ENCODE measurements at places on chromosomes 7 and 10.

GRCh38 chr10:84551437-84552120 lies 223.2 kb downstream of the CCSER2 start:
- DNase-seq = no peak

DNA sequence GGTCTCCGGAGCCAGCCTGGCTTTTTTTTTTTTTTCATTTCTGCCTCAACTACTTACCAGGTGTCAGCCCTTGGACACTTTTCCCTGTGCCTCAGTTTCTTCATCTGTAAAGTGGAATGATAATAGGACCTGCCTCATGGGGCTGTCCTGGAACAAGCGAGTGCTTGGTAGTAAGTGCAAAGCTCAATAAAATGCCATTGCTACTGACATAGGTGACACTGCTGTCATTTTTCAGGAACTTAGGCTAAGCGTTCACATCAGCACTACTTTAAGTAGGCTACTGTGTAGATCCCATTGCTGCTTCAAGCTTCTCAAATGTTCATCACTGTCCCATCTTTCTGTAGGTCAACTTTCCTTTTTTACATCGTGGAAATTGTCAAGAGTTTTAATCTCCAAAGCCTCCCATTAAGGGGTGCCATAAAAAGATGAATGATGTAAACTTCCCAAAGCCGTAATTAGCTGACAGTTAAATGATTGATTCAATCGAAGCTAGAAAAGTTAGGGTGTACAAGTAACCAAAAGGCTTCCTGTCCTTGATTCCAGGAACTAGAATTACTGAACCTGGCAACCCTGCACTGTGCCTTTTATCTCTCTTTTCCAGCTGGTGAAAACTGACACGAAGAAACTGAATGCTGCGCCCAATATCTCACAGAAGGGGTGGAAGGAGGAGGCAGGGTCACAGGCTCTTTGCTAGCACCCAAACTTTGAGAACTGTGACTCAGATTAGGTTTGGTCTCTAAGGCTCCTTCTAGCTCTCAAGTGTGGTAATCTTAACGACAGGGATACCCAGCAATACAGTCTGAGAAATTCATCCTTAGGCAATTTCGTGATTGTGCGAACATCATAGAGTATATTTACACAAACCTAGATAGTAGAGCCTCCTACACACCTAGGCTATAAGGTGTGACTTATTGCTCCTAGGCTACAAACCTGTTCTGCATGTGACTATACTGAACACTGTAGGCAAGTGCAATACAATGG lies 861 bp upstream of the USP6NL start:
- peak; percentile 87 for DNase-seq

DNA sequence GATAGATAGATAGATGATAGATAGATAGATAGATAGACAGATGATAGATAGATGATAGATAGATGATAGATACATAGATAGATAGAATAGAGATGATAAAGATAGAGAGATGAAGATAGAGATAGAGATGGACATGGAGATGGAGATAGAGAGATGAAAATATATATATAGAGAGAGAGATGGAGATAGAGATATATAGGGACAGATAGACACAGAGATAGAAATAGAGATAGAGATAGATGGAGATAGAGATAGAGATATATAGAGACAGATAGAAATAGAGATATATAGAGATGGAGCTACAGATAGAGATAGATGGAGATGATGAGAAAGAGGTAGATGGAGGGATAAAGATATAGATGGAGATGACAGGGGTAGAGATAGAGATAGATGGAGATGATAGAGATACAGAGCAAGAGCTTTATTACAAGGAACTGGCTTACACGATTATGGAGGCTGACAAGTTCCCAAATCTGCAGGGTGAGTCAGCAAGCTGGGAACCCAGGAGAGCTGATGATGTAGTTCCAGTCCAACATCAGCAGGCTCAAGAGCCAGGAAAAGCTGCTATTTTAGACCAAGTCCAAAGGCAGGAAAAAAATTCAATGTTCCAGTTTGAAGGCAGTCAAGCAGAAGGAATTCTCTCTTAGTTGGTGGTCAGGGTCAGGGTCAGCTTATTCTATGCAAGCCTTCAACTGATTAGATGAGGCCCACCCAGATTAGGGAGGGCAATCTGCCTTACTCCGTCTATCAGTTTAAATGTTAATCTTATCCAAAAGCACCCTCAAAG lies 37.1 kb downstream of the CAV1 start:
- no peak for DNase-seq

DNA sequence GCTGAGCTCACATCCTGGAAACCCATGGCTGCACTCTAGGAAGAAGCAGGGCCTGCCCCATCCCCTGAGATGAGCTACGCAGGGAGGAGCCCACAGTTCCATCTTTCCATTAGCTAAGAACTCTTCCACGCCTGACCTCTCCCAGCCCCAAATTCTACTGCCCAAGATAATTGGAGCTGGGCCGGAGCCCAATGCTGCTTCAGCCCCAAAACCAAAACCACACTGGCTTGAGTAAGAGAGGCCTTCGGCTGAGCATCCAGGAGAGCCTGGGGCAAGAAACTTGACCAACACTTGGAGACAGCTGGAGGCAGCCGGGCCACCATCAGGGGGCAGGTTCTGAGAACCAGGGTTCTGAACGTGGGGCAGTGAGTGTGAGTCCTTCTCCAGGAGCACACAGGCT lies 116.1 kb upstream of the ZMIZ1 start:
- no peak for DNase-seq

DNA sequence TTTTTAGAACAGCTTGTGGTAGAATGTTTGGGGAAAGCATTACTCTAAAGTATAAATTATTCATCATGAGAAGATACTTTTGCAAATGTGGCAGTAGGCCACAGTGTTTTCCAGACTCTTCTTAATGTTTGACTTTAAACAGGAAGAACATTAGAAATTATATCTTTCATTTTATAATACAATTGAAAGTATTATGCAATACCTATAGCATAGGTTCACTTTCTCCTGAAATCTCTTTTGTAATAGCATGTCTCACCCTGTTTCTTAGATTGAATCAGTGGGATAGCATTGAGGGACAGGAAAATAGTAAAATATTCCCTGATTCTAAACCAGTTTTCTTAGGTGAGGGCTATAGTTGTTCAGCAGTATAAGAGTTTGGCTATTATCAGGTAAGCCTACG lies 23.1 kb downstream of the ANKIB1 start:
- DNase-seq = no peak

DNA sequence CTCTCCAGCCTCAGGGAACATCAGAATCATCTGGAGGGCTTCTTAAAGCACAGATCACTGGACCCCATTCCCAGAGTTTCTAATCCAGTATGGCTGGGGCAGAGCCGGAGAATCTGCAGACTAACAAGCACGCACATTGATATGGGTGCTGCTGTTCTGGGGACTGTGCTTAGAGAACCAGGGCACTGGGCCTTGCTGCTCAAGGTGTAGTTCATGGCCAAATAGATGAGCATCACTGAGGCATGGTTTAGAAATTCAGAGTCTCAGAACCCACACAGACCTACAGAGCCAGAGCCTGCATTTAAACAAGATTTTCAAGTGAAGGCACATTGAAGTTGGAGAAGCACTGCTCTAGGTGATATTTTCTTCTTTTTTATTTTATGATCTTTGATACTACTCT lies 376.8 kb upstream of the PHF14 start:
- DNase-seq = no peak

GRCh38 chr10:627032-627992 lies 62.2 kb downstream of the DIP2C start:
- no peak for DNase-seq

GRCh38 chr7:131836733-131837132 lies 280.3 kb upstream of the PODXL start:
- no peak for DNase-seq

DNA sequence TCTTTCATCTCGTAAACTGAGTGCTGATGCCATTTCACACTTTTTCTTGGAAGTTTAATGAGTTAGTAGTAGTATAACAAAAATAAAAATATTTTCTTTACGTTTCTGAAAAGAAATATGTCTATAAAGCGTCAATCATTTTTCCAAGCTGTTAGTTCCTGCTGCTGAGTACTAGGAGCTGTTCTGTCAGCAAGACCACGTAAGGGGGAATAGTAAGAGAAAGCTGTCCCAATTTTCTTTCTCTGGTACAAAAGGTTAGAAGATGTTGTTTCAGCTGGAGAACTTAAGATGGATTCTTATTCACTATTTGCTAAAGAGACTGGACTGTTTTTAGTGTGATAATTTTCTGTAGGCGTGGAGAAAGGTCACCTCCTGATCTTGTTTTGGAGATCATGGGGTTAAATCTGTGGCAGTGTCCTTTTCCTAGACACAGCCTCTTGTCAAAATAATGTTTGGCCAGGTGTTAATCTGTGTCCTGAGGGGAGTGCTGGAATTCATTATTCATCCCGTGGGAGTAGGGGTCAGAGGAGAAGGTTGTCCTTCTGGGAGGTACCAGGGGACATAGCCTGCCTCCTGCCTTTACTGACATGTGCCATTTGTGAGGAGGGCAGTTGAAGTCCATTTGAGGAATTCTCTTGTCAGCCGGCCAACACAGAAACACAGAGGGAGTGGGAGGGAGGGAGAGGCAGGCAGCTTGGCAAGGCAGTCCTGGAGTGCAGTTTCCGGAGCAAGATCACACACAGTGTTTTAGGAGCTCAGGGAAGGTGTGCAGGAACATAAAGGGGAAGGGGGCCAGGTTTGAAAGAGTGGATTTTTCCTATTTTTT lies 368.7 kb downstream of the AUTS2 start:
- DNase-seq = no peak

- no peak for DNase-seq
Measured at GRCh38 chr7:90897961-90898469, 301.9 kb downstream of the CDK14 start.

DNA sequence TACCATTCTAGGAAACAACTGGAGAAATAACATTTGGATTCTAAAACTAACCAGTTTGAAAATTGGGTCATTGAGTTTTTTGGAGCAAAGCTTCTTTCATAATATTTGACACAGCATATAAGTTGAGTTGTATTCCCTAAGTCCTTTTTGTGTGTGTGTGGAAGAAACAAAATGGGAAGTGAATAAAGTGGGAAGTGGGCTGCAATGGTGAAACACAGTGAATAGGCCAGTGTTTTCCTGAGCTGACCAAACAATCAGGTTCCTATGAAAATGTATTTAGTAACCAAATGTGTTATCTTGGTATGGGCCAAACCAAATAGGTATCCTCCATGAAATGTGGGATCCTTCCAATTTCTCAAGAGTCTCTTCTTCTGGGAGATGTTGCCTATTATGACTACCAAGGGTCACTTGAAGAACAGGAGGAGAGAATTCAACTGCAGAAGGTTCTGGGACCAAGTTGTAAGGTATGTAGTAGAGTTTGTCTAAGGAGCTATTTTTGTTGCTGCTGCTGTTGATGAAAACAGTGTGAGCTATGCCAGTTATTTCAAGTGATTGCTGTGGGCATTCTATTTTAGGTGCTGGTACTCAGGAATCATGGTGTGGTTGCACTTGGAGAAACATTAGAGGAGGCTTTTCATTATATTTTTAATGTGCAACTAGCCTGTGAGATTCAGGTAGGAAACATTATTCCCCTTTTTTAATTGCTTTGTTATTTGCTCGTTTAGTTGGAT lies 88.3 kb upstream of the MXI1 start:
- no peak for DNase-seq

GRCh38 chr7:129238546-129238945 lies 13.7 kb downstream of the AHCYL2 start:
- no peak for DNase-seq

DNA sequence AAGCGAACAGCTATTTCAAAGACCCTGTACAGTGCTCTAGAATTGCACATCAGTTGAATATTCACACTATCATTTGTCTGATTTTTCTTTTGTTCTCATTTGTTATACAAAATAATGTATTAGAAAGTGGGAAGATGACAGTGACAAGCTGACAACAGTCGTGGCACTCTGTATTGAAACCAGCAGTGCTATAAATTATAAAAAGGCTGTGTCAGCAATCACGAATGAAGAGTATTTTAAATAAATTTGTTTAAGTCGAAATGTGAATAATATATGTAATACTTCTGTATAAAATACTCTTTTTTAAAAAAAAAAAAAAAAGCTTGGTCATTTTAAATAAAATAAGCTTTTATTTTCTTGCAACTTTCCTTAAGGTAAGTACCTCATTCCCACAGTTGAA lies 122.6 kb downstream of the VPS50 start:
- DNase-seq = no peak

Measured in hematopoietic multipotent progenitor cell treated with erythropoietin and hydrocortisone succinate and interleukin-3 and kit ligand, for 17 days (in vitro differentiated cells).